Nucleus accumbens (tissue), 56 donors: ENCODE measurements at places on chromosomes 3 and 15.

DNA sequence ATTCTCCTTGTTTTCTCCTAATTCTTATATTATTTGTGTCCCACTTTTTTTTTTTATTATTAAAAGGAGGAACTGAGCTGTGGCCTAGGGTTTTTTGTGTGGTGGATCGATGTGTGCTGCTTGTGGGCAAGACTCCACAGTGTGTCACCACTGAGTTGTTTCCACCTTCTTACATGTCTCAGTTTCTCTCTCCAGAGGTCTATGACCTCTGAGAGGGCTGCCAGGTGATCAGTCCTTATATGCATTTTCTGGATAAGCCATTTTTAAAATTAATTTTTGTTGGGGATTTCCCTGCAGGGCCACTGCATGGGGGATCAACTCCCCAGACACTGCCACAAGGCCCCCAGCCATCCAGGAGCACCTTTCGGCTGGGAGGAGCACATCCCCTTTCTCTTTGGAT lies 27.8 kb downstream of the IQCF6 start:
- no peak for DNase-seq

GRCh38 chr3:40850861-40851260 lies 326.1 kb downstream of the ZNF621 start:
- no peak for DNase-seq

GRCh38 chr3:115072265-115073021 lies 74.6 kb downstream of the ZBTB20 start:
- DNase-seq: no peak

DNA sequence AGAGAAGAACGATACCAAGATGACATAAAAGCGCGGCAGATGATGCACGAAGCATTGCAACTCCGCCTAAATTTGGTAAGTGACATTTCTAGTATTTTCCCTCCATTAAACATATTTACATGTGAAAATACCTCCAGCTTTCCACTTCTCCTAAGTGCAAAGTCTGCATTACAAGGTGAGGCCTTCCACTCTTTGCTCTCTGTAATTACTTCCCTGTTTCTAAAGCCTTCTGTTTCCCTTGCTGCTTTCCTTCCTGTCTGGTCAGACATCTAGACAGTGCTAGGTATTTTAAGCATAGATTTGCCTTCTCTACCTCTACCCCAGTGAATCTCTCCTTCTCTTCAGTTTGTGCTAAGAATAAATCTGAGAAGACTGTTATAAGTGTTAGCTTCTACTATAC lies 1.9 kb downstream of the P2RY12 start:
- no peak for DNase-seq

DNA sequence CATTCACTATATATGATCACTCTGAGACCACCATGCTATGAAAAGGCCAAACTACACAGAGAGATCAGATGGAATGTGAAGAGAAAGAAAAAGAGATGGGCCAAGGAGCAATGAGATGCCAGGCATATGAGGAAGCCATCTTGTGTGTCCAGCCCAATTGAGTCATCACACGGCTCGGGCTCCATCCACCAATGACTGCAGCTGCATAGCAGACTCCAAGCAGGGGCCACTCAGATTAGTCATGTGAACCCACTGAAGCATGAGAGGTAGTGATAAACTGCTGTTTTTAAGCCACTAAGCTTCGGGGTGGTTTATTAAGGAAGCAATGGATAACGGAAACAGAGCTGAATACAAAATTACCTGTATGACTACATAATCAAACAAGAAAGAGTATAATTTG lies 185.9 kb downstream of the SUCLG2 start:
- DNase-seq: no peak

- no peak for DNase-seq
Measured at GRCh38 chr3:56999547-56999946, 60.9 kb upstream of the SPATA12 start.

- no peak for DNase-seq
Measured at GRCh38 chr3:101379658-101380376, 59.4 kb upstream of the IMPG2 start.

DNA sequence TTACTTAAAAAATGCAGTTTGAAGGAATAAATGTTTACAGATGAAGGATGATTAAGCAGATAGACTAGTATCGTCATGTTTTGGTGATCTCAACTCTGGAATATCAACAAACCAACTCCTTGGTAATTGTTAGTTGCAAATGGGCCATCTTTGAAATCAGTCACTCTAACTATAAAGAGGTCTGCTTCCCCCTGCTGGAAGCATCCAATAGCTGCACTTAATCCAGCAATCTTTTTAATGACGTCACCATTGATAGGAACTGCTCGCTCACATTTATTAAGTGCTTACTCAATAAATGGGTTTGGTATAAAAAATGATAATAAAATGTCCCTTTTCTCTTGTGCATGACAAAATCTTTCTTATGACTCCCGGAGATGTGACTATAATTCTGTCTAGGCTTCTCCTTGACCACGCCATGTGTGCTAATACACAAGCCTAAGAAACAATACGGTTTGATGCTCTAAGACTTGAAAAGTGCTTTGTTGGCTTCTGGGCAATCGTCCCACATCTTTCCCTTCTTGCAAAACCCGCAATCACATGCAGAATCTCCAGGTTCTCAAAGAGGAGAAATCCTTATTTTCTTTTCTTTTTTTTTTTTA lies 227.6 kb upstream of the POU1F1 start:
- no peak for DNase-seq

DNA sequence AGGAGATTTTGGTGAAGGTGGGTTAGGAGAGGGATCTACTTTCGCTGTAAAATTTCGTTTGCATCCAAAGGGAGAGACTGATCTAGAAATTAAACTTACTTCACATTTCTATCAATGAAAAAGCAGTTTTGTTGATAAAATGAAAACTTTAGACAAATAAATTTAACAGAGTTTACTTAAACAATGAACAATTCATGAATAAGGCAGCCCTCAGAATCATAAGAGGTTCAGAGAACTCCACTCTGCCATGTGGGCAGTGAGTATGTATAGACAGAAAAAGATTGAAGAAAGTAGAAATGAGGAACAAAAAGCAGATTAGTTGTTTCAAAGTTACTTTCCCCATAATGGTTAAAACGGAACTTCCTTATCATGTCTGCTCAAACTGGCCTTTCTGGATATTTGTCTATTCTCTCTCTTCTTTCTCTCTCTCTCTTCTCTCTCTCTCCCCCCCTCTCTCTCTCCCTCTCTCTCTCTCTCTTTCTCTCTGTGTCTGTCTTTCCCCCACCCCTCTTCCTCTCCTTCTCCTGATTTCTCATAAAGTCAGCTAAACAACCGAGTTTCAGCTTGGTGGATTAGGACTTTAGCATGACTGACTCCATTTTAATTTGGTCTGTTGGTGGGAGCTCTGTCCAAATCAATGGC lies 248.9 kb downstream of the TJP1 start:
- DNase-seq: no peak

- no peak for DNase-seq
Measured at GRCh38 chr15:74960286-74960685, 3.7 kb upstream of the RPP25 start.

GRCh38 chr15:75109736-75110130 lies 86.3 kb downstream of the PPCDC start:
- no peak for DNase-seq

- DNase-seq: no peak
Measured at GRCh38 chr3:72628065-72628464, 220.2 kb downstream of the SHQ1 start.

DNA sequence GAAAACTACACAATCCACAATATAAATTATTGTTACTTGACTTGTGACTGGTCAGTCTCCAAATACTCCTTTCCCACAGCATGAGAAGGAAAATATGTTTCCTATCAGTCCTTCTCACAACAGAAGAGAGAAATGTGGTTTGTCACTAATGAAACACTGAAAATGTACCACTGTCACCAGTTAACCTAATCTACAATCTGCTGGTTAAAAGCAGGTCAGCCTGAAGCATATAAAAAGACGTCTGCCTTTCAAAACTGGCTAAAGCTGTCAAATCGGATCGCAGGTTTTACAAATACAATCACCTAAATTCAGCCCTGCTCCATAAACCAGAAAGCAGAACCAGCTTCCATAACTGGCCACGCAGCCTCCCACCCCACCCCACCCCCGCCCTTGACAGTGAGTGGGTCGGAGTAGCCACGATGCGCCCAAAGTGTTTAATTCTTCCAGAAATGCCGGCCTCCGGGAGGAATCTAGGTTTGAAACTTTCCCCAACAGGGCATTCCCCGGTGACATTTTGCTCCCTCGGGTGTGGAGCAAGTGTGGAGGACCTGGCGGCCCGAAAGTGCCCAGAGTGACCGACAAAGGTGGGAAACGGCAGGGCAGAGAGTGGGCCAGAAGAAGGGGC lies 682 bp downstream of the ETFA start:
- DNase-seq: no peak

GRCh38 chr15:89531796-89532537 lies 35.6 kb upstream of the RHCG start:
- no peak for DNase-seq

- DNase-seq: no peak
Measured at GRCh38 chr3:123353227-123353849, 95.6 kb downstream of the ADCY5 start.

GRCh38 chr3:143145906-143146305 lies 26.3 kb downstream of the CHST2 start:
- DNase-seq: no peak

GRCh38 chr3:185847506-185847905 lies 22.7 kb upstream of the IGF2BP2 start:
- no peak for DNase-seq

GRCh38 chr3:187016639-187017345 lies 86.5 kb downstream of the ST6GAL1 start:
- no peak for DNase-seq

DNA sequence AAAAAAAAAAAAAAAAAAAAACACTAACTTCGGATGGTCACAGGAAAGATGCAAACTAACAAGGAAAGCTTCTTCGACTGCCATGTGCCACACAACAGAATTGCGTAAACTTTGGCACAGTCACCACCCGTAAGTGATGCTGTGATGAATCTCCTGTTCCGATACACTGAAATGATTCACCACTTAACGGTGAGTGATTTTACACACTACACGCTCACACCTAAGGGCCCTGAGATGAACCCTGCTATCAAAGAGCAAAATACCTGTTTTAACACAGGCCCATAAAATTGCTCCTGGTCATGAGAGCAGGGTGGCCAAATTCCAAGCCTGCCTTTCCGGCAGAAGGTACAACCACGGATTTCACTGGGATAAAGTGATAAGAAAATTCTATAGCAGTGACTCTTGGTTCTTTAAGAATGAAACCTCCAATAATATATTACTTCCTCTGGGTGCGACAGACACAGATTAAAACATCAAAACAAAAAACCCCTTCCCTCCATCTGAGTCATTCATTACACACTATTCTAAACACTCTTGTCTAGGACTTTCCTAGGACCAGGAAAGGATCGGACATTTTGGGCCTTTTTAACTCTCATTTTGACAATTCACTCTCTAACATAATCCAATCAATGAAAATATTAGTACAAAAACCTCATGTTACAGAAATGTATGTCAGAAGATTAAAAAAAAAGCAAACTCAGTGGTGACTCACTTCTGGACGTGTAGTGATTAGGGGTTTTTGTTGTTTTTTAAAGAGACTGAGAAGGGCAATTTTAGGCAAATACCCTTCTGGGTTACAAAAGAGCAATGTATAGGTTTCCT lies 28.3 kb downstream of the LRIG1 start:
- no peak for DNase-seq

DNA sequence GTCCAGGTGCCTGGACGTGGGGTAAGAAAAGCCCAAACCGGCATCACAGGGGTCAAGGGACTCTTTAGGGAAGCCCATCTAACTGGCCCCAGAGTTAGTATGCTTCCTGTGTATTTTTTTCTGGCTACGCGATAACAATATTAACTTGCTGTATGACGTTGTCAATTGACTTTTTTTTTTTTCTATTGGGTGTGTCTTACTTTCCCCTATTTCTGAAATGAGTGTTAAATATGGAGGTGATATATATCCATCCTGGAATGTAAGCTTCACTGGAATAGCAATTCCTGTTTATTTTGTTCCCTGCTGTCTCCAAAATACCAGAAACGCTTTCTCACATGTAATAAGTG lies 598 bp upstream of the GMNC start:
- no peak for DNase-seq

DNA sequence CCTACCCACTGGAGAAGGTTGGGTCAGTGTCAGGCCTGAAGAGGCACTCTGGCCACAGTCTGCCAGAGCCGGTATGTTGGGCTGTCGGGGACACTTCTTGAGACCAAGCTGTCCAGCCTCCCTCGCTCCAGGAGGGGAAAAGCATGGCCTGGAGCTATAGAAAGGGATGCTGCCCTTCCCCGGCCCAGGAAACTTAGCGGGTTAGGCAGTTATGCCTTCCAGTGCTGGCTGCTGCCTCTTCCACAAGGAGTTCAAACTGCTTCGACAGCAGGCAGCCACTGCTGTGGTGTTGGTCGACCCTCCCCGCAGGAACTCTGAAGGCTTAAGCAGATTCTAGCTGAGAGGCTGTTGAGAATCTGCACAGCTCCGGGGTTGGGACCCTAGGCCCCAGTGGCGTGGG lies 819.4 kb downstream of the DIPK2A start:
- DNase-seq: no peak

- no peak for DNase-seq
Measured at GRCh38 chr15:81825136-81825535, 220.7 kb downstream of the MEX3B start.

DNA sequence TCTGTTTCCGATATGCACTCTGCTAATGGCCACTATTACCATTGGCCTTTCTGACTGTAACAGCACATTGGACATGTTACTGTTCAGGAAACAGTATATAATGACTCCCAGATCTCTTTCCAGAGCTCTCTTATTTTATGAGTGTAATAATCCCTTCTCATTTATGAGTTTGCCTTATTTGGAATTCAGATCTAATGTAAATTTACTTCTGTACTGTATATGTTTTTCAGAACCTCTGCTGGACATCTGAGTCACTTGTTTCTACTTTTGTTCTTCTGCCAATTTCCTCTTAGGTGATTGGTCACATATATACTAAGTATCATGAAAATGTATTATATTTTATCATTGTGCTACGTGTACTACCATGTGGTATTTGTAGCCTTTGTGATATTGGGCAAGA lies 30.5 kb downstream of the RSRC1 start:
- DNase-seq: no peak

DNA sequence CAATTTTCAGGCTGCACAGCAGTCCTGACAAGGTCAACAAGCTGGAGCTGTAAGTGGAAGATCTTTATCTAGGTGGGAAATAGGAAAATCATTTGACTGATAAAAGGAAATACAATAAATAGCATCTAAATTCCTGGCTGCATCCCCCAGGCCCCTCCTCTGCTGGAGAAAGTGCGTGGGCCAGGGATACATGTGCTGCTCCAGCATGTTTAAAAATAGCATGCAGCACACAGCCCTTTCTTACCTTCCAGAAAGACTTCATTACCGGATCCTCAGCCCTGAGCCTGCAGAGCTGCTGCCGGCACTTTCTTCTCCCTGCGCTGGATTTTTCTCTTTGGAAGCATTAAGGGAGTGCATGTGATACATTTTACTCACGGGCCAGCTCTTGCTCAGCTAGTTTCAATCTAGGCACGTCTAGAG lies 77.3 kb downstream of the HMG20A start:
- peak; percentile 34 for DNase-seq

GRCh38 chr15:50126072-50126471 lies 7.0 kb upstream of the ATP8B4 start:
- no peak for DNase-seq

GRCh38 chr15:88649286-88649733 lies 10.5 kb downstream of the ISG20 start:
- DNase-seq: peak; percentile 52
